Thymus (tissue), 14 donors: ENCODE measurements at places on chromosomes 6 and 20. TPM values are rescaled to one million over a fixed set of nuclear protein-coding genes. Genes with fewer than 3 reads are reported as not detected.

Gene NOX3
- not detected for total RNA-seq

Gene SLC22A1
- total RNA-seq, result 0.28 TPM

Gene KPNA5
- total RNA-seq, result 23.6 TPM

Gene MROH8
- 2.8 TPM for total RNA-seq

Gene FLRT3
- total RNA-seq, result 9.9 TPM

Gene VPS16
- 37.0 TPM for total RNA-seq

DNA sequence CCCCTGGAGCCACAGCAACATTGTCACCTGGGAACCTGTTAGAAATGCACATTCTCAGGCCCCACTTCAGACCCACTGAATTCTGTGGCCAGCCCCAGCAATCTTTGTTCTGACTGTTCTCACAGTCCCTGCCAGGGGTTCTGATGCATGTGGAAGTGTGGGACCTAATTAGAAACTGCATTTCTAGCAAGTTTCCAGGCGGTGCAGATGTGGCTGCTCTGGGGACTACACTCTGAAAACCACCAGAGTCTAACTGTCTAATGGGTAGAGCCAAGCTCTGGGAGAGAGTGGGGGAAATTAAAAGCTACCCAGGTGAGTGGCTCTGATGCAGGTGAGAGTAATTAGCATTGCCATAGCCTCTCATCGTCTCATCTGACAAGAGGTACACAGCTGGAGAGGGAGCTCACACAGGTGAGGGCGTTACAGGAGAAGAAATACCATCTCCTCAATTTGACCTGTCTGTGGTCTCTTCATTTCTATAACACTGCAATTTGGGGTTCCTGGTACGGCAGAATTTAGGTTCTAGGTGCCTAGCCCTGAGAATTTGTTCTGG, 66.0 kb downstream of the SNX5 start:
- DNase-seq, result no peak

GRCh38 chr6:52610745-52611355, 34.0 kb upstream of the TRAM2 start:
- no peak for DNase-seq

DNA sequence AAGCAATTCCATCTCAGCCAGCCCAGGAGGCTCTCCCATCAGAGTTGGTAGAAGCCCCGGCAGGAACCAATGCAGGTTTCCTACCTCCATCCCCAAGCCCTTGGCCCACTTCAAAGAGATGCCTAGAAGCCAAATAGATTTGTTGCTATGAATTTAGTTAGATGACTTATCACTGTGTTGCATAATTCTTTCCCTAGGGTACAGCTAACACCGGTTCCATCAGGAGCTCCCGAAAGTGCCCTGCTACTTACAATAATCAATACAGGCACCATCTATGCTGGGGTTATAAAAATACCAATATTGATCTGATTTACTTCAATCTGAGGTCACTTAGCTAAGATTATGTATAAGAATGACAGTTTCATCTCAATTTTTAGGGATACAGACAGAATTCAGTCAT, 113.0 kb downstream of the MAP7 start:
- DNase-seq, result no peak

GRCh38 chr6:38906582-38906981, 142.0 kb upstream of the GLP1R start:
- no peak for DNase-seq

GRCh38 chr20:25624500-25624939, 706 bp upstream of the NANP start:
- peak; percentile 40 for DNase-seq

DNA sequence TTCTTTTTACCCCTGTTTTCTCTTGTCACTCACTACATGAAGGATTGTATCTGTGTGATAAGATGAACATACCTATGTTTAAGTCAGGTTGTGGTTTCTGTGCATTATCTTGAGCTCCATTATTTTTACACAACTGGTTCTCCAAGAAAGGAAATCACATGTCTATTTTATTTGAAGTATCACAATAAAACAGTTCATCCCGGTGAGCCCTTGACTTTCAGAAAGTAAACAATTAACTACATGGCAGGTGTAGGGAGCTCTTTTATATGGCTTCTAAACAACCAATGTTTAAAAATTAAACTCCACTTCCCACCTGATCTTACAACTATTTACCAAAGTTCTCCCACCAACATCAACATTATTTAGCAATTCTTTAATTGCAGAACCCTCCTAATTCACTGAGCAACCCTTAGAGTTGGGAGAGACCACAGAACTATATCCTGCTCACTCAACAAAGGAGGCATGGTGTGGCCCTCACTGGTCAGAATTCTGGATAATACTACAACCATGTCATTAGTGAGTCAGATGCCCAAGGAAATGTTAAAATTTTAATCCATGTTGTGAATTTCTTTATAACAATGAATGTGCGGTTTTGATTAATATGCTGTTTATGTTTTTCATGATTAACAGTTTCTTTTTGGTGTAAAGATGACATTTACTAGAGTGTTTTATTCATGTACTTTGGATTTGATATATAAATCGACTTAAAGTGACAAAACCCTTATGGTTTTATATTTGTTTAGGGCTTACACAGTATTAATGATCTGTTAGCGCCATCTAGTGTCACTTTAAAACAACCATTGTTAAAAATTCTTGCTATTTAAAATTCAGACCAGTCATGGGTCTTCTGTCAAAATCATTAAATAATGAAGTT, 50.0 kb upstream of the SCGN start:
- DNase-seq, result peak; percentile 27

DNA sequence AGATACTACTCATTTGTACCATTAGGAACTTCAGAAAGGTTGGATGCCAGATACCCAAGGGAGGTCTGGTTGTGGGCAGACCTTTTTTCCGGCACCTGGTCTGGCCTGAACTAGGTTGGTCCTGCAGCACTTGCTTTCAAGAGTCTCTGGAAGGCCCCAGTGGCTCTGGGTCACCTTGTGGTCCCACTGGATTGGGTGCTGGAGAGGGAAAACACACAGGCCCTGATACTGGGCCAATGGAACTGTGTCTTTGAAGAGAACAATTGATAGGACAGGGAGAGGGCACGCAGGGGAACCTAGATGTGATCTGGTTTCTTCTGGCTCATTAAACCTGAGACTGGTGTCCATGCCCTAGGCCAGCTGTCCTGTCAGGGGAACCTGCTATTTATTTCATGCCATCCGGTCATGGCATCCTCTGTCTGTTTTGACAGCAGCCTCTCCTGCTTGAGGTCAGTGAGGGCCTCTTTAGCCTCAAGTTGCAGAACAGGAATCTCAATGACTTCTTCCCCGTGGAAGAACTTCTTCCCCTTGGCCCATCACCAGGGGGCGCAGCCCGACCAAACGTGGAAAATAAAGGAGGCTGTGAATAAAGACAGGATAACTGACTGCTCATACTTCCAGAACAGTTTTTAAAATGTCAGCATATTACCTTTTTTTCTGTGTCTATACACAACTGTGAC, 25.0 kb downstream of the TAF8 start:
- DNase-seq, result no peak

DNA sequence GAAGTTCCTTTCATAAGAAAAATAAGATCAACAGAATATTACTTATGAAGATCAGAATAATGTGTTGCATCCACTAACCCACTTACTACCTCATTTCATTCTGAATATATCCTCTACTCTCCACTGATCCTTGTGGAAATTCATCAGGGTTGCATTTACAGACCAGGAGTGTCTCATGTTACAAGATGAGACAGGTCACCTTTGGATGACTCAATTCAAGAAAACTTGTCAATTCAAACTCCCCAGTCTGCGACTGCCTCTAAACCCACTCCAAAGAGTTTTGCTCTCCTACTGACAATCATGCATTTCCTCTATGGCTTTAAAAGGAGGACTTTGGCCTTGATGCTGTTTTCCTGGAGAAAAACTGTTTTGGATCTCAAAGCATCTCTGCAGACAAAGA, 68.4 kb downstream of the ID4 start:
- DNase-seq, result no peak

- peak; percentile 65 for DNase-seq
These were observed 81.4 kb downstream of the SERAC1 start for GRCh38 chr6:158086504-158087223.

DNA sequence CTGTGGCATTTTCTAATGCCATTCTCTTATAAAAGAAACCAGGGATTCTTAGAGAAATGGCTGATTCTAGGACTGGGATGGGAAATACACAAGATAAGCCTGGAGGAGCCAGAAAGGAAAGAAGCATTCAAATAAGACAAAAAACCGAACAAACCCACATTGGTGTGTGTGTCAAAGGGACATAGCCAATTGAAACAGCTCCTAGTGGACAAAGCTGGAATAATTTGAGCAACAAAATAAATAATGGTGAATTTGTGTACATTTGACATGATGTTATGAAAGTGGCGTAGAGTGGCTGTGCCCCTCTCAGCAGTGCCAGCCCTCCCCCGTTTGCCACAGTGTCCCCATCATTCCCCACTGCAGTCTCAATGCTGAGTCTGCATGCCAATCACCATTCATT, 55.5 kb downstream of the B3GAT2 start:
- DNase-seq, result no peak

DNA sequence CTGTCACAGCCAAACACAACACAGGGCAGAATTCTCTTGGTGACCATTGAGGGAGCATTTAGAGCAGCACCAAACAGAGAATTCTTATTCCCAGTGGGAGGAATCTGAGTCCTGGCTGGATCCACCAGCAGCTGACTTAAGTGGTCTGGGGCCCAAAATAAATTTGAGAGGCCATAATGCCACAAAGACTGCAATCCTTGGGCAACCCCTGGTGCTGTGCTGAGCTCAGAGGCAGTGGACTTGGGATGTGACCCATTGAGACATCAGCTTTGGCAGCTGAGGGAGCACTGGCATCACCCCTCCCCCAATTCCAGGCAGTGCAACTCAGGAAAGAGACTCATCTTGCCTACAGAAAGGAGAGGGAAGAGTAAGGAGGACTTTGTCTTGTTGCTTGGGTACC, 48.6 kb upstream of the THBS2 start:
- no peak for DNase-seq

GRCh38 chr6:153840039-153840850, 198.8 kb upstream of the OPRM1 start:
- no peak for DNase-seq

- no peak for DNase-seq
These were observed 114.6 kb upstream of the THBS2 start for GRCh38 chr6:169368200-169368599.

DNA sequence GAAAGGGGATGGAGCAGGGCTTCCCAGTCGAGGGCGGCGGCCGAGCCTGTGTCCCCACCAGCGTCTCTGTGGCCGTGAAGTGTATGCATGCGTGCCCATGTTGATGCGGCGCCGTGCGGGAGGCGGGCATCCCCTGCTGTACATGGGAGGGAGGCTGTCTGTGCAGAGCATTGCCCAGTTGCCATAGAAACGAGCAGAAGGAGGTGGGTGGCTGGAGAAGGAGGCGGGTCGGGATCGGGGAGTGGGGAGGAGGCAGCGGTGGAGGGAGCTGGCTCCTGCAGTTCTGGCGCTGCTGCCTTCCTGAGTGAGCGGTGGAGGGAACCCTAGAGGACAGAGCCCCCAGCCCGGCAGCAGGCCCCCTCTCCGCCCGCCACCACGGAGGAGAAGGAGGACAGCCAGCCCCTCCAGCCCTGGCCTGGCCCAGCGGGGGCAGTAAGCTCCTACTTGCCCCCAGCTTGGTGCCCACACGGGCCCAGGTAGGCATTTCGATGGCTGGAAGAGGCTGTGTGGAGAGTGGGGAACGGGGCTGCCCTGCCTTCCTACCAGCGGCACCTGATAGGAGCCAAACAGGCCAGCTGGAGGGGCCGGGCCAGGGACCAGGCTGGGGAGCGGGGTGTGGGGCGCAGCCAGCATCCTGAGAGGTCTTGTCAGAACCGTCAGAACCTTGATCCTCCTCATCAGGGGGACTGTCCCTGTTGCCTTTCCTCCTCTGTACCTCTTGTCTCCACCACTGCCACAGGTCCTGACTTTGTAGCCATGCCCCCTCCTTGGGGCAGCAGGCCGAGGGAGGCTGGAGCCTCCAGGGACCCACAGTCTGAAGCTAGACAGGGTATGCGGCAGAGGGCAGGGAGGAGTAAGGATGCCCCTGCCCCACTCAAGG, 41.3 kb downstream of the SPDEF start:
- DNase-seq, result no peak

- DNase-seq, result no peak
These were observed 397.2 kb downstream of the CDH4 start for GRCh38 chr20:61649105-61649859.
